A172 (cell line): ENCODE measurements at places on chromosomes 3 and 15.
A peak's percentile ranks its signal among the peaks of the same experiment; 100 is the strongest.

DNA sequence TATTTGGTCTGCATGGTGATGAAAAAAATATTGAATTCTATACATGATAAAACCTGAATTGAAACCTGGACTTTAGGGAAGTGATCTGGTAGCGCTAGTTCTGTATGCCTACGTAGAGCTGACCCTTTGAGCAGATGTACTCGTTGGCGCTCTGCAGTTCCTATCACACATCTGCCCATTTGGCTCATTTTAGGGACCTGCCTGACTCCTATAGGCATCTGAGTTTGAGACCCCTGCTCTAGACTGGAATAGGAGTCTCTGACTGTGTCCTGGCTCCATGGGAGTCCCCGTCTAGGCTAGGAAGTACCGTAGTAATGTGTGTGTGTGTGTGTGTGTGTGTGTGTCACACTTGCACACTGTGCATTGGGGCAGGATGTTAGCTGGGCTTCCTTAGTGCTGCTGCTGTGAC, 21.2 kb downstream of the STARD5 start:
- DNase-seq, result no peak

- no peak for DNase-seq
Observed at GRCh38 chr15:86275361-86275760, 195.7 kb downstream of the AGBL1 start.

- no peak for DNase-seq
Observed at GRCh38 chr3:132630612-132631011, 29.0 kb downstream of the ACAD11 start.

GRCh38 chr15:45551676-45552075, 29.1 kb upstream of the SLC30A4 start:
- no peak for DNase-seq

DNA sequence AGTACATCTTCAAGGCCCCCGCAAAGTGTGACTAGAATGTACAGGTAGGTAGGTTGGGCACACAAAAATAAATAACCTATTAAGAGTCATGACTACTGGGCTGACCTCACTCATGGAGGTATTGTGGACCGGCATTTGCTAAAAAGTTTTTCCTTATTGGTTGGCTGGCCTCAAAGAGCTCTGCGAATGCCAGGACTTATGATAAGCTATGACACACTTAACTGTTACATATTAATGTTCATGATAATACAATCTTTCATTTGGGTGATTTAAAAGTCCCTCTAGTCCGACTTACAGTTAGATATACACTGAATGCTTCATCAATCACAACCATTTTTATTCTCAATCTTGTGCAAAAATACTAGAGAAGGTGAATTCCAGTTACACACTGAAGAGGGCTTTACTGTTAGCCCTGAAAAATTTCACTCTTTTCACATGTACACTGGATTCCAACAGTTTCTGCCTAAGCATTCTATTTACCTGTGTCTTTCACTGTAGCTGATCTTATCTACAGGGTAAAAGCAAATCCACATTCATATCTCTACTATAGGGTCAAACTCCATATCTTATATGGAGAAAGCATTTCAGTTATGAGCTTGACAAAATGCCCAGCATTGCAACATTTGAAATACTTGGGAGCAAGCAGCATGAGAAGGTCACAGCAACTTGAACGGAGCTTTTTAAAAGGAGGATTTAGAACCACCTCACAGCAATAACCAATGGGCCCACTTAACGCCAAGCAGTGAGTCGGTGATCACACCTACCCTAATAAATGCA, 329.1 kb downstream of the FOXP1 start:
- no peak for DNase-seq

- DNase-seq, result no peak
Observed at GRCh38 chr3:133273346-133273745, 126.5 kb upstream of the BFSP2 start.

- no peak for DNase-seq
Observed at GRCh38 chr3:197015790-197016736, 13.6 kb downstream of the MELTF start.

DNA sequence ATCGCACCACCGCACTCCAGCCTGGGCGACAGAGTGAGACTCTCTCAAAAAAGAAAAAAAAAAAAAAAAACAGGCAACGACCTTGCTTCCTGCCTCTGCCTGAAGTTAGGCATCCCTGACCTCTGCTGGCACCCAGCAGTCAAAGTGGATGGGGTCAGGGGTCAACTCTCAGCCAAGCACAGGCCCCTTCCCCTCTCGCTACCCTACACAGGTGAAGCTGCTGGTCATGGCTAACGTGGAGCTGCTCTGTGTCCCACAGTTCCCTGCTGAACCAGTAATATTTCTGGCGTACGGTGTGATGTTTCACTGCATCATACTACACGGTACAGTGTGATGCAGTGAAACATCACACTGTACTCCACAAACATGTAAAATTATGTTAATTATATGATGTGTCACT, 13.9 kb upstream of the FRG2C start:
- no peak for DNase-seq

DNA sequence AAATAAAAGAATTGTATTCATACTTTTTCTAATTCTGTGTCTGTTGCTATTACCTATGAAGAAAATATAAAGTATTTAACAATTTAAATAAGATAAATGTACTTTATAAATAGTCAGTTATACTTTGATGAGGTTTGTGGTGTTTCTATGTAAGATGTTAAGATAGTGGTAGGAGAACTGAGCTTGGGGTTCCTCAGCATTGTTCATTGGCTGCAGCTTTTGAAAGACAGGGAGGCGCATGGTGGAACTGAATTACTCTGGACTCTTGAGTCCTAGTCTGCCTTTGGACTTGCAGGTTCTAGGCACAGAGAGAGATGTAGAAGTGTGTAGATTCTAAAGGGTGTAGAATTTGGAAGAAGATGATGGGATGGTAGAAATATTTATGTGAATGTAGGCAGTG, 23.1 kb downstream of the LMLN start:
- DNase-seq, result no peak

DNA sequence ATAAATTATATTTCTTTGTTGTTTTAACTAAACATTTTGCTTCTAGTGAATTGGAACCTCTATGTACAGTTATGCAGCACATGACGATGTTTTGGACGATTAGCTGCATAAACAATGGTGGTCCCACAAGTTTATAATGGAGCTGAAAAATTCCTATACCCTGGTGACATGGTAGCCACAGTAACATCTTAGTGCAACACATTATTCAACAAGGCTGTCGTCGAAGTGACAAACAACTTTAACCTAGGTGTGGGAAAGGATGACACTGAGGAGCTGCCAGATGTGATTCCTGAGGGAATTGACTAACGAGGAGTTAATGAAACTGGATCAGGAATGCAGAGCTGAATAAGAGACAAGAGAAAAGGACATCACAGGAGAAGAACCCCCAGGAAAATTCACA, 588.9 kb upstream of the EPHA6 start:
- no peak for DNase-seq

DNA sequence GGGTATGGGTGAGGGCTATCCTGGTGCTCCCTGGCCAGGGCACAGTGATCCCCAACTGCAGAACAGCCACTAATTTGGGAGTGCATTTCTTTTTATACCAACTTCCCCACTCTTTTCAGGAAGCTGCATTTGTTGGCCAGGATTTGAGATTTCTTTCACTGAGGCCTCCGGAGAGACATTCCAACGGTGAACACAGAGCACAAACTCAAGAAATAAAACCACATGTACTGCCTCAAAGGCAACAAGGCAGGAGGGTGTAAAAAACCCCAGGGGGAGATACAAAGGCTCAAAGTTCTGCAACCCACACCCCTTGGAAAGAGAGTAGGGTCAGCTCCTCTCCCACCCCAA, 65.3 kb downstream of the CPN2 start:
- DNase-seq, result no peak

- no peak for DNase-seq
Observed at GRCh38 chr3:135240426-135240825, 445.4 kb downstream of the EPHB1 start.

DNA sequence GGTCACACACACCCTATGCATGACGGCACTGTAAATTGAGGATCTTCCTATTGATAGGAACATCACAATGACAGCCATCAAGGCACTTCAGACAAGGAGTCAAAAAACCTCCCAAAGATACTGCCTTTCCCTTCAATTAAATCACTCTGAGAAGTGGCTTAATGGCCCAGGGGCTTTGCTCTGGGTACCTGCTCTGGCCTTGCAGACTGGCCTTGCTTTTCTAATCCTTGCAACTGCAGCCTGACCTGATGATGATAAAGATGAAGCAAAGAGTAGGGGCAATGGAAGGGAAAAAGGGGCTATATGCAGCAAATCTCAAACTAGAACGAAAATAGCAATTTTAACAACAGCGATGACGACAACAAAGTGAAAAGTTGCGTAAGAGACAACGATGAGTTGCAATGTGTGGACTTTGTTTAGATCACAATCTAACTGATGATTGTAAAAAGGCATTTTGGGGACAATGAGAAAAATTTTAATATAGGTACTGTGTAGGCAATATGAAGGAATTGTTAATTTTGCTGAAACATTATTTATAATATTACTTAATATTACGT, 14.6 kb downstream of the ADAMTS9 start:
- no peak for DNase-seq

- peak; percentile 11 for DNase-seq
Observed at GRCh38 chr15:76286271-76286879, 24.9 kb downstream of the ETFA start.

- DNase-seq, result no peak
Observed at GRCh38 chr3:67289626-67290025, 291.5 kb downstream of the KBTBD8 start.

DNA sequence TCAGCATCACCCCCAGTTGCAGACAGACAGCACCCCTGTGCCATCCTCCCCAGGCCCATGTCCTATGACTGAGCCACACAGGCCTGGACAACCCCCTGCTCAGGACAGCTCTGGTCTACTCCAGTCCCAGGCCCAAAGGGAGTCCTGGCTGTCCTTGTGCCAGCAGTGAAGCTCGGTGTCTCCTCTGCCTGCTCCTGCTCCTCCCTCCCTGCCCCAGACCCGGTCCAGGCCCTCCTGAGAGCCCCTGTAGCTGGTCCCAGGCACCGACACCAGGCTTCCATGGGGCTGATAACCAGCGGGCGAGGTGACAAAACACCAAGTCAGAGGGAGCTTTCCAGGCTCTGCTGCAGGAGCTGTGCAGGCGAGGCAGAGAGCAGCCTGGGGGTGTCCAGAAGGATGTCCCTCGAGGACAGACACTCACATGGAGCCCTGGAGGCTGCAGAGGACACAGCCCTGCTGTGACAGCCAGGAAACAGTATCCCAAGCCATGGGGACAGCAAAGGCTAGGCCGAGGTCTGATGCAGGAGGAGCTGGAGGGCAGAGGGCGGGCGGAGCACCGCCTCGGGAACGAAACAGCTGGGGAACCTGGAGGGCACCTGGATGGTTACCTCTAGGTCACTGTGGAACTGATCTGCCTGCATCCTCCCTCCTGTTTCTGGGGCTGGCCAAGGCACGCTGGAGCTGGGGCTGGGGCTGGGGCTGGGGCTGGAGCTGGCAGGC, 103.8 kb upstream of the PRR20G start:
- DNase-seq, result no peak

- DNase-seq, result no peak
Observed at GRCh38 chr3:122688996-122689395, 8.4 kb downstream of the PARP14 start.

DNA sequence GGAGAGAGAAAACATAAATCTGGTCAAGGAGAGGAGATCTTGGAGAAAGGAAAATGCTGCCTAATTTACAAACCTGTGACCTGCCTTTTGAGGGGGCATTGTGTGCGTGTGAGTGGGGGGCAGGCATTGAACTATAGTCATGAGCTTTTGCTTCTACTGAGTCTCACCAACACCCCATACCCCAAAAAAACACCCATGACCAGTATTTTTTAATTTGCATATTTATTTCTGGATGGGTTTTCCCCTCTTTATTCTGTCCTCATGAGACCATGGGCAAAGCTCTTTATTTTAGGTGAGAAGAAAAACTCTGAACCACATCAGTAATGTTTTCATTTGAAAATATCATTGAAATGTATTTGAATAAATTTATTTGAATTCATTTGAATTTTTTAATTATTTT, 20.6 kb downstream of the CD80 start:
- no peak for DNase-seq

DNA sequence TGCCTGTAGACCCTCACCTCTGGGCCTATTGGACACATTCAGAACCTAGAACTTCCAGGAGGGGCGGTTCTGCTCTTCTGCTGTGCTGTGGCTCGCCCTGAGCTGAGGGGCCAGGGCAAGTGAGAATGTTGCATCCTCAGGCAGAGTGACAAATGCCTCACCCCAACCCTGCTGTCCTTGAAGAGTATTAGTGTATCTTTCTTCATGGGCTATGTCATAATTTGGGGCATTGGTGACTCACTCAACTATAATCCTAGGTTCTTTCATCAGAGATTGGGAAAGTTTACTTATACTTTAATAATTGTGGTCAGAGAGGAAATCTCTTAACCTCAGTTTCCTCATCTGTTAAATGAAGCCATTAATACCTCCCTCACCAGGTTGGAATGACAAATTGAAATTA, 143.8 kb downstream of the SV2B start:
- DNase-seq, result no peak

DNA sequence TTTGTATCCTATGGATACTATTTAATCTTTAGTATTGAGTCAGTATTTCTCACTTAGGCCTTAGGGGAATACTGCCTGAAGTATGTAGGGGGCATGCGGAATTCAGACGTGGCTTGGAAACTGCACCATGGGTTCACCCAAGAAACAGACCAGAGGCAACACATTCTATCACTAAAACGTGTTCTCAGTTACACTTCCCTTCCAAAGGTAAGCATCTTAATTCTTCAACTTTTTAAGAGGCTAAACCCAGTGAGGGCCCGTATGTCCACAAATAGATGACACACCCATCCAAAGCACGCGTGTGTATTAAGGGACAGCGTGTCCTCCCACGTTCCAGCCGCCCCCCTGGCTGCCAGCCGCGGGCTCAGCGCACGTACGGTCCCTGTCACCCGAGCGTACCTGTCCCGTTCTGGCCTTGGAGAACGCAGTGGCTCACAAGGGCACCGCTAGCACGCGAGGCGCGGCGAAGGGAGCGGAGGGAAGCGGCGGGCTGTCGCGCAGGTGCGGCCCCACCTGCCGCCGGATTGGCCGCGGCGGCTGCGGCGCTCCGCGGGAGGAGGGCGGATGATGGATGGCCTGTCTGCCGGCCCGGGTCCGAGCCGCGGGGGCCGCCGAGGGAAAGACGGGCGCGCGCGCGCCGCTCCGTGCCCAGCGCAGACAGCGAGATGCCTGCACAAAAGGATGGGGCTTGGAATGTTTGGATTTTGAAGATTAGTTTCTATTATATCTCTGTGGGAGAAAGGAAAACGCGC, 1003.9 kb upstream of the NR2F2 start:
- no peak for DNase-seq
